Activated CD4-positive, alpha-beta T cell treated with anti-CD3 and anti-CD28 coated beads for 1 hour (primary cell): ENCODE measurements at places on chromosomes 2 and 18.

DNA sequence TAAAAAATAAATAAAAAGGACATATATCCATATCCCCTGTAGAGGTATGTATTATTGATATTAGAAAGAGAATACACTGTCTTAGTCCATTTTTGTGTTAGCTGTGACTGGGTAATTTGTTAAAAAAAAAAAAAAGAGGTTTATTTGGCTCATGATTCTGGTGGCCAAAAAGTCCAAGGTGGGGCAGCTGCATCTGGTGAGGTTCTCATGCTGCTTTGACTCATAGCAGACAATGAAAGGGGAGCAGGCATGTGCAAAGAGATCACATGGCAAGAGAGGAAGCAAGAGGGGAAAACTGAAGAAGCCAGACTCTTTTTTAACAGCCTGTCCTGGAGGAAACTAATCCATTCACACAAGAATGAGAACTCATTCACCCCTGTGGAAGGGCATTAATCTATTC is 101.6 kb upstream of the MAP4K3 start:
- no peak for DNase-seq

DNA sequence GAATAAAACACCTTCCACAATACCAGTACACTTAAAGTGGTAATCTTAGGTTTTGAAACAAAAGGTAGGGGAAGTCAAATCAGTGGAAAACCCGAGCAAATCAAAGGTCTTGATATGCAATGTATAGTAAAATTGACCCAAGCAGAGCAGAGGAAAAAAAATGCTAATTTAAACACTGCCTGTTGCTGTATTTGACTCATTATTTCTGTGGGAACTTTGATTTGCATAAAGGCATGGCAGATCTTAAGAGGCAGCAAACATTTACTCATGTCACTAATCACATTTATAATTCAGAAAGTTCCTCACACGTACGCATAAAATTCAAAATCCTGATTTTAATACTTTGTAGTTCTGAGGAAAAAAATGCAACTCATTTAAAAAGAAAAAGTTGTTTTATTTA is 64.4 kb downstream of the IKZF2 start:
- DNase-seq, result no peak

GRCh38 chr2:175631245-175631623 is 370.8 kb downstream of the LNPK start:
- no peak for DNase-seq

DNA sequence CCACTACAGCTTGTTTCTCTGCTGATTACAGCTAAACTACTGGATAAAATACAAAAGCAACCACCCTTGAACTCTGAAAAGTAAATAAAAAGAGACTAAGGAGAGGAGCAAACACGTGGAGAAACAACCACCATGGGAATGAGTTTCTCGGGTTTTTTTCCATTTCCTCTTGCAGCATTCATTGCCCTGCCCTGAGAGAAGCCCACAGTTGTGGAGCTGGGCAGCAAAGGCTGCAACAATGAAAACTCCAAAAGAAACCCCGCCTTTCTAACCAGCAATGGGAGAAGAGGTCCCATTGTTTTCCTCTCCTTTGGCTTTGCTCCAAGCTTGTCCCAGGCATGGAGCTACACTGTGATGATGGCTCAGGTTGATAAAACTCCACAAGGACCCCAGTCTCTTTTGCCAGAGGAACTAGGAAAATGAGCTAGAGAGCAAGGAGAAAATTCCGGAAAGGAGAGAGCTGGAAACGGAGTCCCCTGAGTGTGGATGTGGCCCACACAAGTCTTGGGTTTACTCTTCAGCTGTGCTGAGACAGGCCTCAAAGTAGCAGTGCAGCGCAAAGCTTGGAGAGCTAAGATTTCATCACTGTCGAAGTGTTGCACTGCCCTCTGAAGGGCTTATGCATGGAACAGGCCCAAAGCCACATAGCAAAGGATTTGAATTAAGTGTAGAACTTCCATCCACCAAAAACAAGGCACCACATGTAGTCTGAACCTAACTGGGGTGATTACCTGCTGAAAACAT is 20.9 kb downstream of the NAPG start:
- no peak for DNase-seq

DNA sequence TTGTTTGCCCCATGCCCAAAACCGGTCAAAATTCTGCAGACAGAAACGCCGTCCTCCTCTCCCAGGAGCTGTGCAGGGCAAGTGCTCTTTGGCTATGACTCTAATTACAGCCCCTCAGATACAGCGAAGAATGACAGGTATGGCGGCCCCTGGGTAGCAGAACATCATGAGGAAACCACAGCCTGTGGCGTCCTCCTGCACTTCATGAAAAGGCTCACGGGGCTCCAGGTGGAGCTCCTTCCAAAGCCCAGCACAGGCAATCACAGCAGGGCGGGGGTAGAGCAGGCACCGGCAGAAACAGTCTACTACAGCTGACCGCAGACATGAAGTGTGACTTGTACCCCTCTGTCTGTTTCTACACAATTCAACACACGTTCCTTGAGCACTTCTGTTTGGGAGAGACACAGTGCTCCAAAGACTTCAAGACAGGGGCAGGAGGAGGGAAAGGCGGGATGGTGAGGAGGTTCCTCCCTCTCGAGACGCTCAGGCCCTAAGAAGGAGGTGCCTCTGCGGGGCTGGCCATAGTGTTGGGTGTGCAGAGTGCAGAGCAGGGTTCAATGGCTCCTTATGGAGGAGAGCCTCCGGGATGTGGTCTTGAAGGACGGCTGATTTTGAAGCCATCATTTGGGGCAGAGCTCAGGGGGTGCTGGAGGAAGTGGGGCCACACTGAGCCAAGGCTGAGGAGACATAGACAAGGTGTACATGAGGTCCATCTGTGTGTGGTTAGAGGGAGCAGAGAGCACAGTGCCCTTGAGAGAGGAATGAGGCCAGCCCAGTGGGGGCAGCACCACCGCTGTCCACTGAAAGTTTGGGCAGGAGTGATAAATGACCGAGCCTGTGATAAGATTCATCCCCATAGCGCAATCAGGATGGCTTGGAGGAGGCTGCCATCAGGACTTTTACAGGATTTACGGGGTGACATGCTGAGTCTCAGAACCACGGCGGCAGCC is 468.3 kb downstream of the EIPR1 start:
- DNase-seq, result no peak

DNA sequence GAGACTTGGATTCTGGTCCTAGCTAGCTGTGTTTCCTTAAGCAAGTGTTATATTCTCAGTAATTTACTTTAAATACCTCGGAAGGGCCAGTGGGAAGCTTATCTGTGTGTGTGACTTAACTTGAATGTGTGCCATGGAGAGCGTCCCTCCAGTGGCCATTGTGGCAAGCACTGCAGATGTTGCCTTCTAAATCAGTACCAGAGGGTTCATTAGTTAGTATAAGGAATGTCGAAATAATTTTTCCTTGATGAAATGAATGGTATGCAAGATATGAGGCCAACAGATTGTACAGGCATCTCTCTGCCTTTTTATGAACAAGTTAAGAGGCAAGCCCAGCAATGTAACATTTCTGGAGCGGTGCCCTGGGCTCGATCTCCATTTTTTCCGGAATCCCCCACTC is 52.0 kb downstream of the FBXO36 start:
- no peak for DNase-seq

DNA sequence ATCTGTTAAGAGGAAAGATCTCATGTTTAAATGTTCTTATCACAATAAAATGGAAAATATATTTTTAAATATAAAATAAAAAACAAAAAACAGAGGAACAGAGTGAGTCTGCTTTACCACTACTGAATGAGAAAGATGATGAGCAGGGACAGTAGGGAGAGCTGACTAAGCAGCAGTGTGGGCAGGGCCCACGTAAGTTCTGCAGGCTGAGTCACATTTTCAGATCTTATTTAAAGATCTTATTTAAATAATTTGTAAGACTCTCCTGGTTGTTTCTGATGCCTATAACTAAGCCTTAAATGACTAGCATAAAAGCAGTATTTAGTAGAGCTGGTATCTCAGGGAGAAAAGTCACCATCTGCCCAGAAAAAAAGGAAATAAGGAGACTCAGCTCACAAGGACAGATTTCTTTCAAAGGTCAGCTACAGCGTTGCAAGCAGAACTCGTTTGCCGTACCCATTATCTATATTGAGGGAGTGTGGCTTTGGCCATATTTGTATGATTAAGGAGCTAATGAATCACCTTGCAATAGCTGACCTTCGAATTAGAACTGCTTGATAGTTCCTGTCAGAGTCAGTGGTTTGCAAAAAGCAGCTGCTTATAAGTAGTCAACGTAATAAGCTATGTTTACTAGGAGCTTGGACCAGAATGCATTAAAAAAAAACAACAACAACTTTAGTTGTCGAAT is 322.1 kb upstream of the CHAC2 start:
- DNase-seq, result no peak

GRCh38 chr18:60146220-60146960 is 226.2 kb downstream of the MC4R start:
- no peak for DNase-seq

DNA sequence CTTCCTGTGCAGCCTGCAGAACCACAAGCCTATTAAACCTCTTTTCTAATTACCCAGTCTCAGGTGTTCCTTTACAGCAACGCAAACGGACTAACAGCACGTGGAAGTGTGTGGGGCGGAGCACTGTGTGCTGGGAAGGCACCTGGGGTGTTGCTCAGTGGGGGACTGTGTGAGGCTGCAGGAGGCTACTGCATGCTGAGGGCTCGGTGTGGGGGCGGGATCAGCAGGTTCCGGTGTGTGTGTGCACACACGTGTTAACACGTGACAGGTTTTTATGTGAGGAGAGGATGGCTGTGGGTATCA is 58.9 kb downstream of the ANKMY1 start:
- no peak for DNase-seq

GRCh38 chr2:175187378-175187777 is 5.9 kb upstream of the ATP5MC3 start:
- DNase-seq, result no peak

DNA sequence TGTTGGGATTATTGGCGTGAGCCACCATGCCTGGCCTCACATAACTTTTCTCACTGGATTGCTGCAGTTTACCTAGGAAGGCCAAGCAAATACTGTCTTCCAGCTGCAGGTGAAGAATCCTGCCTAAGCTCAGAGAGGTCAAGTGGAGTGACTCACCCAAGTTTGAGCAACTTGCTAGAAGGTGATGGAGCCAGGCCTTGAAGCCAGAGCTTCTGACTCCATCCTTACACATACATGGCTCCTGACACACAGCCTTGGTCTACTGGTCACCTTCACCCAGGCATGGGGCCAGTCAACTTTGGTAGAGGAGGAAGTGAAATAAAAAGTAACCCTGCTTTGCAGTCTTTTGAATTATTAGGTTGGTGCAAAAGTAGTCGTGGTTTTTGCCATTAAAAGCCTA is 93.5 kb downstream of the VWA3B start:
- DNase-seq, result no peak

DNA sequence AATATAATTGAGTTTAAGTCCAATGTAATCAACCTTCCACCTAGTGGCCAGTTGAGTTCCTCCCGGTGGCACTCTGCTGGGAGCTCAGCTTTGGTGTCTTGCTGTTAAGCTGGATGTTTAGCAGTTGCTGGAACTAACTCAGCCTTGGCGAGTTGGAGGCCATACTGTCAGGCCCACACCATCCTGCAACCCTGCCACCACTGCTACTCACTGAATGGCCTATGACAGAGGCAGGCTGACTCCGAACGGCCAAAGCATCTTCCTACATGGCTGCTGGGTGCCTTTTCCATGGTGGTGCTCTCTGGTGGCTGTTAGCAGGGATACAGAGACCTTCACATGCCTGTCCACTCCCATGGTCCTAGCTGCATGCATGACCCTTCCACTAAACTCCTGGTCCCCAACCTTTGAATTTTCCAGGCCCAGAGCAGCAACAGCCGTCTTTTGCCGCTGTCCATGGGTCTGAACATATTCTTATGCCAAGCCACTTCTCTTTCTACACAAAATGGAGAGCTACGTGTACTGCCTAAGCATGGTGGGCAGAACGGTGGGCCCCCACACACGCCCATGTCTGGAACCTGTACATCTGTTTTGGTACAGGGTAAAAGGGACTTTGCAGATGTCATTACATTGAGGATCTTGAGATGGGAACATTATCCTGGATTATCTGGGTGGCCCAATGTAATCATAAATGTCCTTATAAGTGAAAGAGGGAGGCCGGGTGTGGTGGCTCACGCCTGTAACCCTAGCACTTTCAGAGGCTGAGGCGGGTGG is 15.0 kb upstream of the TRAF3IP1 start:
- no peak for DNase-seq

- DNase-seq, result no peak
These were observed 220.1 kb downstream of the HAUS1 start for GRCh38 chr18:46324087-46324955.

DNA sequence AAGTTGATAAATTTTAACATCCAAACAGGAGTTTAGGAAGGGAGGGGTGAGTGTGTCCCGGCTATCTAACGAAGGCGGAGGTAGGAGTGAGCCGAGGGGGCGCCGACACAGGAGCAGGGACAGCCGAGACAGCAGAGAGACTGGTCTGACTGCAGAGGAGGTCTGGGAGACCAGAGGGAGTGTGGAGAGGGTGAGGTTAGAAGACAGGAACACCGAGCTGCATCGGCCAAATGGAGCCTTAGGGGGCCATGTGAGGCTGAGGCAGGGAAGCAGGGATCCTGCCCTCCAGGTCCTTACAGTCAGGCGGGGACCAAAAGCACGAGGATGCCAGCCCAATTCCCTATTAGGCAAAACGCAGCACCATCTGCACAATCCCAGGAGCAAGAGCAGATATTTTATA is 67.0 kb downstream of the SFXN5 start:
- DNase-seq, result no peak

GRCh38 chr18:47591429-47591828 is 339.0 kb downstream of the SMAD2 start:
- DNase-seq, result no peak

- DNase-seq, result no peak
These were observed 43.9 kb upstream of the TRIB2 start for GRCh38 chr2:12672711-12673315.

GRCh38 chr2:126826491-126826890 is 72.2 kb upstream of the TEX51 start:
- no peak for DNase-seq

- DNase-seq, result peak; percentile 90
These were observed at the start of gene TRIB2 for GRCh38 chr2:12716282-12717190. TSS of gene TRIB2 (plus strand) at chr2:12716936. CDS start at chr2:12718308, 1,372 bp downstream.

DNA sequence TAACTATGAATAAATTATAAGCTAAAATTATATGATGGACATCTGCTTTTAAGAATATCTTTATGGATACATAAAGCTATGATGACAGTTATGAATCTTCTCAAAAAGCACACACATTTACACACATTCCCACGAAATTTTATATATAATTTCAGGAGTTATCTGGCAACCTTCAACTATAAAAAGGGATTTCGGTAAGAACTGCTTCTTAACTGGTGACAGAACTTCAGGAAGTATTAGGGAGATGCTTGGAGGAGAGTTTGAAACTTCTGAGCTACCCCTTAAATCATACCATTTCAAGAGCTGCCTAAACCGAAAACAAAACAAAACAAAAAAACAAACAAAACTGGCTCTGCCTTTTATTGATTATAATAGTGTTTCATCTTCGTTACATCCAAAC is 399.4 kb downstream of the ZEB2 start:
- DNase-seq, result no peak
